Aorta (tissue), 5 donors: ENCODE measurements at places on chromosomes 13 and 19. TPM values are rescaled to one million over a fixed set of nuclear protein-coding genes. Genes with fewer than 3 reads are reported as not detected.

GRCh38 chr13:64429691-64430090 is 2800.4 kb downstream of the PCDH9 start:
- no peak for DNase-seq

DNA sequence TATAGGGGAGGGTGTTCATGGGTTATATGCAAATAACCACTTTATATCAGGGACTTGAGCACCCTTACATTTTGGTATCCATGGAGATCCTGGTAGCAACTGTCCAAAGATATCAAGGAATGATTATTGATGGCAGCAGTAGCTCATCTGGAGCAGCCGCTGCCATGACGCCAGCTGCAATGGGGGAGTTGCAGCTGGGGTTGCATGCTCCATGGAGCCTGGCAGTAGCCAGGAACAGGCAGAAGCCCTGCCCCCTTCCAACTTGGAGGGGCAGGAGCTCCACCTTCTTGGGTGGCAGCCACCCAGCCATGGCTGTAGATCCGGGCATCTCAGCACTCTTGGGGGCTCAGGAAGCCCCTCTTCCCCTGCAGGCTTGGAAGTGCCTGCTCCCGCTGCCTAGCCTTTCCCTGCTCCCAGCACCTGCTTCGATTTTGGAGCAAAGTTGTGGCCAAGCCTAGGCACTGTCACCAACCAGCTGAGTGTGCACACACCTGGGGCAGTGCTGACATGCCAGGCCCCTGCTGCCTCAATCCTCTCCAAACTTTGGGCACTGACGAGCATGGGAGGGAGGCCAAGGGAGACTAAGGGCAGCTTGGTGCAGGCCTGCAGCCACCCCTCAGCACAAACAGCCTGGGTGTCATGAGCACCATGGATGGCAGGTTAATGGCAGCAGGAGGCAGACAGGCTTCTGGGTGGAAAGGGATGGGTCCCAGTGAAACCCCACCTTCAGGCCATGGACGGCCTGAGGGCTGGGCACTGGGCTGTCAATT is 235.6 kb upstream of the CSNK1A1L start:
- no peak for DNase-seq

POLD1 gene
- 26.9 TPM for total RNA-seq

- peak; percentile 82 for DNase-seq
These were observed 644 bp downstream of the MED26 start for GRCh38 chr19:16627193-16627927.

GRCh38 chr19:16042533-16043085 is 33.7 kb upstream of the TPM4 start:
- DNase-seq: no peak

DNA sequence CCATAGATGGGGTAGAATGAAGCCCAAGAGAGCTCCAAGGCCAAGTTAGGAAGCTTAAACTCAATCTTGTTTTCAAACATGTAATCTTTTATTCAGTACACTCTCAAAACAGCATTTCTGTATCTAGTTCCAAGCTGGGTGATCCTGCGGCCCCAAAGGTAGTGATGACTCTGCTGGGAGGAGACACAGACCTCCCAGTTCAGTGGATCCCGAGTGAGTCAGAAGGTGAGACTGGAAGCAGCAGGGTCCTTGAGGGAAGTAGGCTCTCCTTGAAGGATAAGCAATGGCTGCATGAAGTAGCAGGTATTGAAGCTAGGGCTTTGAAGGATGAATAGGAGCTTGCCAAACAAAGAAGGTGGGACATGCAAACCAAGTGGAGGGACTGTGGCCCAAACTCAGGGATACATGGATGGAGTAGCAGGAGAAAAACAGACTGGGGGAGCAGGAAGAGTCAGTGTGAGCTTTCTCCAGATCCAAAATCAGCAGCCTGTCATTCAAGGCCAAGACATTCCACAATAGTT is 9.6 kb downstream of the TINCR start:
- DNase-seq: no peak

DNA sequence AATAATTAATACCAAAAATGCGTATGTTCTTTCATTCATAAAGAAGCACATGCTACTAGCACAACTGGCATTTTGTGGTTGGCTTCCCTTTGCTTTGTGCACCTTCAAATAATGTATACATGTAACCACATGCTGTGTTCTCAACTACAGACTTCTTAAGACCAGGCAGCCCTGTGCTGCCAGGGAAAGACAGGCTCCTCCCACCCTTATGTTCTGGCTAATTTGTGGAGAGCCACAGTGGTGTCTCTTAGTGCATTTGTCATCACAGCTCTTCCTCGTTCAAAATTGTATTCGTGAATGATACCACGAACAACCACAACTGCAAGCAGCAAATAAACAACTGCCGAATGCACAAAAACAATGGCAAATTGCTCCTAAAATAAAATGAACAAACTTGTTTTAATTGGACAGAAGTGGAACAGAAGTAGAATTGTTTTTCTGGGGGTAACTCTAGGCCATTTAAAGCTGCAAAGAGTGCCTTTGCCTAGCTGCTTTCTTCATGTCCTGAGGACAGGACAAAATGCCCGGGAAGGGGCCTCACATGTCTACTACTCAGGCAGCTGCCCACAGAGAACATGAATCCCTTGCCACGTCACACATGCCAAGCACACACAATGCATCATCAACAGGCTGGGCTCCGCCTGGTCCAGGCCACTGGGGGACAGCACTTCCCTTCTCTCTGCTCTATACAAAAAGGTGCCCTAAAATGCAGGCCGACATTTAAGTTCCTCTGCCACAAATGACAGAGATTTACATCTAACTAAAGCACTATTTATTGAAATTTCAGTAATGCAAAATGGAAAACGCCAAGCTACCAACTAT is 21.7 kb downstream of the IRS2 start:
- DNase-seq: no peak
